ENCODE measurements at places on chromosomes 1 and 21. TPM values are rescaled to one million over a fixed set of nuclear protein-coding genes. Genes with fewer than 3 reads are reported as not detected.

OR2L5 gene
- not detected for total RNA-seq

GRCh38 chr1:24094554-24094953, 17.4 kb downstream of the MYOM3 start:
- DNase-seq: no peak

- DNase-seq: no peak
Measured at GRCh38 chr1:162709870-162710269, 77.6 kb downstream of the DDR2 start.

- DNase-seq: no peak
Measured at GRCh38 chr1:201682964-201683363, 144.0 kb downstream of the NAV1 start.

DNA sequence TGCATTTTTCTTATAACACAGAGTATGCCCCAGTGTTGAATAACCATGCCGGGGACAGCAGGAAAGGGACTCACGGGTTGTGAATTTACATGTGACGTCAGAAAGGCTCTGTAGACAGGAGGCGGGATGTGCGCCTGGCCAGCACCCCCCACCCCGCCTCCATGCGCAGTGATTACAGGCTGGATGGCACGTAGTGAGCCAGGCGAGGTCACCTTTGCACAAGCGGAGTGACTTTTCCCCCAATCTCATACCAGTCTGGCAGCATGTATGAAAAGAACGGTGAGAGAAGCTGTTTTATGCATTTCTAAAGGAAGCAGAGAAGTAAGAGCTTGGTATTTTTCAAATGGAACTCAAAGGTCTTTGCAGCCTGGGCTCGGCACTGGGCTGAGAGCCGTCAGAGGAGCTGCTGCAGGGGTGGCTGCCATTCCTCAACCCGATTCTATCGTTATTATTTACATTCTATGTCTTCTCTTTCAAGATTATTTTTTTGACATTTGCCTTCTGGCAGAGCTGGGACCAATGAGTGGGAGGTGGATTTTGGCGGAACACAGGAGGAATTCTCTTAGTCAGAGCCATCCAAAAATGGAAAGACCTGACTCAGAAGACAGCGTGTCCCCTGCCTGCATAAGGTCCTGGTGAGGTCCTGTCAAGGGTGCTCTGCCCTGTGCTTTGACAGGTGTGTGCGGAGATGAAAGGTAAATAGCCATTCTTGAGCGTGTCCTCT, 115.6 kb upstream of the SLC45A1 start:
- DNase-seq: peak; percentile 73

Measured in upper lobe of right lung (tissue), 1 donor.